Fibroblast of villous mesenchyme (primary cell): ENCODE measurements at places on chromosomes 11 and 22. TPM values are rescaled to one million over a fixed set of nuclear protein-coding genes. Genes with fewer than 3 reads are reported as not detected.

DNA sequence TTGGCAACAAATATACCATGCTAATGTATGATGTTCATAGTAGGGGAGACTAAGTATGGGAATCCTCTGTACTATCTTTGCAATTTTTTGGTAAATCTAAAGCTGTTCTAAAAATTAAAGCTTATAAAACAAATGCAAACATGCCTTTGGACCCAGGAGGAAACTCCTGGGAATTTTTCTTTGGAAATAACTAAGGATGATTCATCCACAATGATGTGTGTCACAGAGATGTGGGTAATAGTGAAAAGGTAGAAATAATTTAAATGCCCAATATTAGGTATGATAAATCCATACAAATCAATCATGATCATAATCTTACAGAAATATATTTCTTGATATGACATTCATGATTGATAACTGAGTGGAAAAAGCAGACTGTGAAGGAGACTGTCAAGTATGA lies 135.8 kb downstream of the TRIM44 start:
- no peak for DNase-seq

DNA sequence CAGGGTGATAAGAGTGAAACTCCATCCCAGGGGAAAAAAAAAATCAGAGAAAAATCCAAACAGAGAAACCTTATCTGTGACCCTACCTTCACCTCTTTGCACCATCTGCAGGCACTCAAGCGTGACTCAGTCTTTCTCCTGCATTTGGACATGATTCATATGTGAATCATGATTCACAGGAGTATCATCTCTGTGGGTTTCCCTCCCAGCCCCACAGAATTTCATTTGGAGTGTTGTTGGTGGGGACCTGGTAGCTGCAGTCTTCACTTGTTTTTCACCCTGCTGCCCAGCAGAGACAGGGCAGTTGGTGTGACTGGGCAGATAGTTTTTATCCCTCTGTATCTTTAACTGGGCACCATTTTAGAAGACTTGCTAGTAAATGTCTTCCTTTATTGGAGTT lies 75.7 kb downstream of the DEPDC5 start:
- peak; percentile 92 for DNase-seq

- no peak for DNase-seq
Measured at GRCh38 chr11:119180729-119181676, 4.3 kb upstream of the NHERF4 start.

- DNase-seq = no peak
Measured at GRCh38 chr22:38141217-38141973, 30.9 kb upstream of the BAIAP2L2 start.

DNA sequence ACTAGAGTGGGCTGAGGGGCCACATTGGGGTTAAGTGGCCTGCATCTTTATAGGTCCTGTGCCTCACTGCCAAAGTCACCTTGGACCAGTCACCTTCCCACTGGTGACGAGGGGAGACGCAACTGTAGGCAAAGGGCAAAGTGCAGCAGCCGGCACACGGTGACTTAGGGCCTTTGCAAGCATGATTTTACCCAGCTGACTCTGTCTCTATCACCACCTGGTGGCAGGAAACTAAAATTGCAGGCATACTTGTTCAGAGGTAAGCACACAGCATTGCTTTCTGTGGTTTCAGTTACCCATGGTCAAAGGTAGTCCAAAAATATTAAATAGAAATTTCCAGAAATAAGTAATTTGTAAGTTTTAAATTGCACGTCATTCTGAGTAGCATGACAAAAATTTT lies 1164.4 kb downstream of the BRD1 start:
- no peak for DNase-seq

GRCh38 chr11:46588131-46588530 lies 5.7 kb downstream of the AMBRA1 start:
- no peak for DNase-seq

POLDIP3 gene
- 22.5 and 26.3 TPM in 2 replicates for total RNA-seq

FJX1 gene
- 89.8 and 205 TPM in 2 replicates for total RNA-seq

FGF19 gene
- total RNA-seq = not detected in 2 replicates

CD248 gene
- 85.1 and 108 TPM in 2 replicates for total RNA-seq
